ENCODE measurements at places on chromosomes 11 and 22.

DNA sequence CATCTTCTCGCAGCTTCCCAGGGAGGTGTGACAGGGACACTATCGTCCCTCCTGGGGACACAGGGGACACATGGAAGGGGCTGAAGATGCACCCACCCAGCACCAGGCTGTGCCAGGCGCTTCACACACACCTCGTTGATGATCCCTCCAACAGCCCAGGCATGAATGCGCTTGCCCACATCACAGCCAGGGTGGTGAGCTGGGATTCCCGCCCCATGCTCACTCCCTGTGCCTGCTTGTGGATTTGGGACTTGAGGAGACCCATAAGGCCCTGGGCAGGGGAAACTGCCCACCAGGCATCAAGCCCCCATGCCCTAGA, 57.8 kb downstream of the OTOG start:
- no peak for DNase-seq

DNA sequence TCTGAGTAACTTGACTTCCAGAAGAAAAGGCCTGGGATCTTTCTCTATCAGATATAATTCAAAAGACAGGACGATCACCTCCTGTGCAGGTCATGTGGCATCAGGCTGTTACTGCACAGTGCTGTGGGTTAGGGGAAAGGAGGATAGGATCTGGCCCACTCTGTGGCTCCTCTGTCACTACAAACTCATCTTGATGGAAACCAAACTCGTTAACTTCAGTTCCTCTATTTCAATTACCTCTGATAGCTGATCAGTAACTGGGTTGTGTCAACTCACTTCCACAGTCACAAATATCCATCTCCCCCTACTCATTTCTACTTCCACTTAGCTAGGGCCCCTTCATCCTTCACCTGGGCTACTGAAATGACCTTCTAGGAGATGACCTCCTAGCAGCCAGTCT, 95.2 kb downstream of the RCN1 start:
- no peak for DNase-seq

DNA sequence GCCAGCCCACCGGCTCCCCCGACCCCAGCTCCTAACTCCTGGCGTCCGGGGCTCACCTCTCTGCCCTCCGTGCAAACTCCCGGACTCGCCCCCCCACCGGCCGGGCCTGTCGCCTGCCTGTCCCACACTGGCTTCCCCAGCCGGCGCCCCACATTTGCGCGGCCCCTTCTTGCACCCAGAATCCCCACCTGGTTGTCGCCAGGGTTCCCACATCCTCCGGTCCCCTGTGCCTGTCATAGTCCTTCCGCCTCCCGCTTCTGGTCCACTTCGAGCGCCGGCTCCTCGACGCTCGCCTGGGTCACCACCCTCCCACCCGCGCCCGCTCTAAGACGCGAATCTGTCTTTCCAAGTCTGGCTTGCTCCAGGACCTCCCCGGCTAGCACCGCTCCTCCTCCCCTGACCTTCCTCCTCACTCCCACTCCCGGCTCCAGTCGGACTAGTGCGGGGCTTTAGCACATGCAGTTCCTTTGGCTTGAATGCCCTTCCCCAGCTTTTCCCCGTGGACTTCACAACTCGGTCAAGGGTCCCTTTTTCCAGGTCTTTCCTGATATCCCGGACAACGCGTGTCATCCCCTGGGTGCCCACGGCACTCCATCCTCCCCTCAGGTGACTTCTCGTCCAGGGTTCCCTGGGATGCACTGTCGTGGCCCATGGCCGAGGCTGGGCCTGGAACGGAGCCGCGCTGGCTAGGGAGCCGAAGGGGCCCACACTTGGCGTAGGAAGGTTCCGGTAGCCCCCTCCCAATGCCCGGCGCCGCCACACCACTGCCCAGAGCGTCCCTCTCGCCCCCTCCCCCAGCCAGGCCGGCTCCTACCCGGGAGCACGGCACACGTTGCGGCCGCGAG, 635 bp downstream of the SCARF2 start:
- DNase-seq = no peak

DNA sequence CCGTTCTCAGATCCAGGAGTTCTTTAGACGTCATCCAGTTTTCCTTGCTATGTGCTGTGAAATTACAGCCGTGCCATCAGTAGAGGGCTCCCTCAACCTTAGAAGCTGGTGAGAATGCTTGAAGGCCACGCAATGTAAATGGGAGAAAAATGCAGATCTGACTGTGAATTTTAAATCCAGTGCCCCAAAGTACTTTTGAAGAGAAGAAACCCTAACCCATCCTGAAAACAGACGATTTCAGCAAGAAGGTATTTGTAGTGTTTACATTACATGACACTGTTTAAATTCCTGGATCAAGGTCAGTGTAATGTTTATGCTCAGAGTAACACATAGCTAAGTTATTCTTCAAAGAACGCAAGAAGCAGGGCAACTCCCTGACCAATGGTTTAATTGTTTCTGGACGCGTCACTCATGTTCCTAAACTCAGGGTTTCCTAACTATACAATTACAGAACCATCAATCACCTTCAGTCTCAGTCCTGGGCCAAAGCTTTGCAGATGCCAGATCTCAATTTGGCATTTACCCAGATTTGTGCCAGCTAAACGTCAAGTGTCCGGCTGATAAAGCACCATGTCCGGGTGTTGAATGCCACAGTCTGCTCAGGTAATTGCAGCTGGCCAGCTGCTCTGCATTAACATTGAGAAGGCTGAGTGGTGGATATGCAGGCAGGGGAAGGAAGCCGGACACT, 38.2 kb downstream of the ADAMTS8 start:
- no peak for DNase-seq
